ENCODE measurements at places on chromosomes 7 and 10. TPM values are rescaled to one million over a fixed set of nuclear protein-coding genes. Genes with fewer than 3 reads are reported as not detected.

Gene SPDYE2B
- total RNA-seq: not detected

Gene GSDME
- total RNA-seq: 2.9 TPM

Gene AOAH
- total RNA-seq: 18.0 TPM

Gene NDUFB2
- 221 TPM for total RNA-seq

DNA sequence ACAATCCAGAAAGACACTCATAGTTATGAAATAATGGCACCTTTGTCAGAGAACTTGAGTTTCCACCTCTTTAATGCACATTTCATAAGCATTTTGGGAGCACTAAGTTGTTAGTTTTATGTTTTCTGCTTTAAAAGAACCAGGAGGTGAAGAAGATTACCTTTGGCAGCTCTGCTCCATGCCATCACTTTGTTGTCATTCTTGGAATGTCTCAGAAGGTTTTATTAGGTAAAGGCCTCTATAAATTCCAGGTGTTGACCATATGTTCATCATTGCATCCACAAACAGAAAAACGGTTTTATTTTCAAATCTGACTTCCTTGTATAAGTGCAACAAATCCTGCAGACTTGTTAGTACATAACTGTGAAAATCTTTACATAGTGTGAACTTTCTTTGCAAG is 424.8 kb downstream of the MDFIC start:
- H3K27ac ChIP-seq: no peak overlapping the region
- no peak for DNase-seq
- no peaks in the 10 kb centered on the region for H3K4me1 ChIP-seq

DNA sequence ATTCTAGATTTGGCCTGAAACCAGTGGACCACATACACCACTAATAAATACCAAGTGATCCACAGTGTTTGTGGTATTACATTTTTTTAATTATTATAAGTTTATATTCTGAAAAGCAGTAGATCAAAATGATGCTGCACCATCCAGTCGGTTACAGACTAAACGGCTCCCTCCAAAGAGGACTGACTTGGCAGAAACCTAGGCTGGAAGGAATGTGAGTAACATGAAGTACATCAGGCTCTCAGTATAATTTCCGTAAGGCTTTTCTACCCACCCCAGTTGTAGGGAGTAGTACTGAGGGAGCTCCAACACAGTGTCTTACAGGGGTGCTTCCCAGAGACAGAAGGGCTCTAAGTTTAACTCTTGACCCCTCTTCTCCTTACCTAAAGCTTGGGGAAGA is 119.5 kb downstream of the TRRAP start:
- DNase-seq: no peak
- H3K4me1 ChIP-seq: peaks cover 51% of the 10 kb centered on the region
- no peak overlapping the region for H3K4me3 ChIP-seq
- peaks cover 58% of the 10 kb centered on the region for H3K36me3 ChIP-seq
- no peak overlapping the region for H3K27ac ChIP-seq

DNA sequence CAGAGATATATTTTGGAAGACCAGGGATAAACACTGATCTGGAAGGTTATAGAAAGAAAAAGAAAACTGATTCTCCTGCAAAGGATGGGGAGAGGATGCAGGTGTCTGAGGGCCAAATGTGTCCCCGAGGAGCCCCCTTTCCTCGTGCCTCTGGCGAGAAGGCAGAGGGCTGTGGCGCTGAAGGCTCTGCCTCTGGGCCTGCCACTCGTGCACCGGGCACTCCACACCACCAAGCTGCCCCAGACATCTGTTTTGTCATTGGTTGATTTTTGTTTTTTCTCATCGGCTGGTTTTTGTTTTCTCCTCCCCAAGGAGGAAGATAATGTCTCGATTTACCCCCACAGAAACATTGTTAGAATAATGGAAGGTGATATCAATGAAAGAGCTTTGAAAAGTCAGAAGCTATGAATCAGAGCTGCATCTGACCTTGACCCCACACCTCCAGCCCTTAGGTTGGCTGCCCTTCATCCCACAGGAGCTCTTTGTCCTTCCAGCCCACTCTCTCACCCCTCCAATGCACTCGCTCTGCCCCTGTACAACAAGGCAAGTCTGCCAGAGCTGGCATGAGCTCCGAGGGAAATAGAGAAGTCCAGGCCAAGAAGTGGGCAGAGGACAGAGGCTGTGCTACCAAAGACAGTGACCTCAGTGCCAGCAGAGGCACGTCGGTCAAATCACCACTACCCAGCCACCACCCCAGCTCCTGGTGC is 124.8 kb downstream of the TCERG1L start:
- H3K27me3 ChIP-seq: no peaks in the 10 kb centered on the region
- H3K36me3 ChIP-seq: no peaks in the 10 kb centered on the region
- H3K4me3 ChIP-seq: no peak overlapping the region
- no peaks in the 10 kb centered on the region for H3K4me1 ChIP-seq
- H3K27ac ChIP-seq: no peak overlapping the region
- DNase-seq: no peak

All from activated CD8-positive, alpha-beta T cell treated with anti-CD3 and anti-CD28 coated beads, Interleukin-2, amount 10 ng/mL, durations not matched to agents 7 days and 5 days (primary cell).